ENCODE measurements at places on chromosomes 7 and 10.
A peak's percentile ranks its signal among the peaks of the same experiment; 100 is the strongest.

- DNase-seq: no peak
These were observed 15.2 kb downstream of the PROSER2 start for GRCh38 chr10:11838298-11838852.

DNA sequence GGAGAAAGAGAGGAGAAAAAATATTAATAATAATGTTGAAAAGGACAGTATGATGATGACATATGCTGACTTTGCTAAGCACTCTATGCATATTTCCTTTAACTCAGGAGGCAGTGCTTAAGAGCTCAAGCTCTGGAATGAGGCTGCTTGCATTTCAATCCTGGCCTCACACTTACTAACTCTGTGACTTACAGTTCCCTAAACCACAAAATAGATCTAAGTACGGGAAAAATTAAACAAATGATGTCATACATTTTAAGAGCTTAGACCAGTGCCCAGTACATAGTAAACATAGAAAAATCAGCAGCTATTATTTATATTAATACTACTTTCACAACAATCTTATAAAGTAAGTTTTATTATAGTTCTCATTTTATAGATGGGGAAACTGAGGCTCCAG is 61.3 kb downstream of the GFRA1 start:
- peak; percentile 59 for DNase-seq

GRCh38 chr10:52729271-52730104 is 43.1 kb downstream of the MBL2 start:
- peak; percentile 33 for DNase-seq

DNA sequence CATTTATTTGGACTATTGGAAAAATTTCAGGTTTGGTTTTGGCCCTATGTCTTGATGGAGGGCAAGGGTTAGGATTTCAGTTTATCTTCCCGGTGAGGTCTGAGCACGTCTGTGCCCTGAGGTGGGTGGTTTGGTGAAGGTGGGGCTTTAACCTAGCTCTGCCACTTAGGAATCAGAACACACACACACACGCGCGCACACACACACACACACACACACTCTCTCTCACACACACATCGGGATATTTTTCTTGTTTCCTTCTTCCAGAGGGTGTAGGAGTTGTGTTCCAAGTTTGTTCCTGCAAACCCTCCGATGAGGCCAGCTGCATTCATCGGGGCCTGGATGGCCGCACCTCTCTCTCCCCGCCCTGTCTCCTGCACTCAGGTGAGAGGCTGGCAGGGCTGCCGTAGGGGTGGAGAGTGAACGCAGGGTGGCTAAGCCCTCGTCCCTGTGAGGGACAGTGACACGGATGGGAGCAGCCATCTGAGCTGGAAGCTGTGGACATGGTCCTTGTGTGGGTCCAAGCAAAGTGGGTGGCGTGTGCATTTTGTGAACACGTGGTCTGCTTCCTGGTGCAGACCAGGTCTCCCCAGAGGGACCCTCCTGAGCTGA is 34.2 kb downstream of the CHST12 start:
- no peak for DNase-seq

DNA sequence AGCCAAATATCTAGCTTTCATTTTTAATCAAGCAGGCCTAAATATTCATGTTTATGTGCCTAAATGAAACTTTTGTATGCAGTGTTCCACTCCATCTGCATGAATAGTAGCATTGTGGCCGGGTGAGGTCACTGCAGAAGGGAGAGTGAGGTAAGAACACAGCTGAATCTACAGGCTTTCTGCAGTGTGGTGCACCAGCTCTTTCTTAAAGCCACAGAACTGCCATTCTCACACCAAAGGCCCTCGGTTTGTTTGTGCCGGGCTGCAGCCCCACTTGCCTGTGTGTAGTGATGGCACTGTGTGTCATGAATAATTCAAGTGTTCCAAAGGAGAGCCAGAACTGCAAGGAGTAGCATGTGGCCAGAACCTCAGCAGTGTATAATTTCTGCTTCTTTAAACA is 204.1 kb downstream of the TRIL start:
- DNase-seq: no peak

DNA sequence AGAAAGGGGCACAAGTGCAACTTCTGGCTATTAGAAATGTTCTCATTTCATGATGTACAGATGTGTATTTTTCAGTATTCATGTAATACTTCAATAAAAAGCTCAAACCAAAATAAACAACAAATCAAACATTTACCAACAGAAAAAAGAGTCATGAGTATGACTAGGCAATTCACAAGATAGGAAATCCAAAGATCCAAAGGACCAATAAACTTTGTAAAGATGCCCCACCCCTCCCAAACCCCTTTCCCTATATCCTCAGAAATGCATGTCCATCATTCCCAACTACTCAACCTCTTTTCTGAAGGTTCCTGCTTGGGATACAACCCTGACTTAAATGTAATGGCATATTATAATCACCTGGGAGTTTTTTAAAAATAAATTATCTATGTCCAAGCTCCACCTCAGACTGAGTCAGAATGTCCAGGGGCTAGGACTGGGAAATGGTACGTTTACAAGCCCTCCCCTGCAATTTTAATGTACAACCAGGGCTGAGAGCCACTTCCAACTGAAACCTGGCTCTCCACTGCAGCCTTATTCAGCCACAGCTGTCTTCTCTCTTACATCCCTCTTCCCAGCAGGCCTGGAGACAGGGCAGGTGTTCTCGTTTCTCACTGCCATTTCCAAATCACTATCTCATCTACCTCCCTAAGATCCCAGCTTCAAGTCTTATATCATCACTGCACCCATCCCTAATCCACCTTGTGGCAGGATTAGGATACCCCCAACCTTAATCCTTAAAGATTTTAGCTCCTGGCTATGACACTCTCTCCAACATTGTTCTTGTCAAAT is 36.5 kb downstream of the COA1 start:
- DNase-seq: peak; percentile 17

DNA sequence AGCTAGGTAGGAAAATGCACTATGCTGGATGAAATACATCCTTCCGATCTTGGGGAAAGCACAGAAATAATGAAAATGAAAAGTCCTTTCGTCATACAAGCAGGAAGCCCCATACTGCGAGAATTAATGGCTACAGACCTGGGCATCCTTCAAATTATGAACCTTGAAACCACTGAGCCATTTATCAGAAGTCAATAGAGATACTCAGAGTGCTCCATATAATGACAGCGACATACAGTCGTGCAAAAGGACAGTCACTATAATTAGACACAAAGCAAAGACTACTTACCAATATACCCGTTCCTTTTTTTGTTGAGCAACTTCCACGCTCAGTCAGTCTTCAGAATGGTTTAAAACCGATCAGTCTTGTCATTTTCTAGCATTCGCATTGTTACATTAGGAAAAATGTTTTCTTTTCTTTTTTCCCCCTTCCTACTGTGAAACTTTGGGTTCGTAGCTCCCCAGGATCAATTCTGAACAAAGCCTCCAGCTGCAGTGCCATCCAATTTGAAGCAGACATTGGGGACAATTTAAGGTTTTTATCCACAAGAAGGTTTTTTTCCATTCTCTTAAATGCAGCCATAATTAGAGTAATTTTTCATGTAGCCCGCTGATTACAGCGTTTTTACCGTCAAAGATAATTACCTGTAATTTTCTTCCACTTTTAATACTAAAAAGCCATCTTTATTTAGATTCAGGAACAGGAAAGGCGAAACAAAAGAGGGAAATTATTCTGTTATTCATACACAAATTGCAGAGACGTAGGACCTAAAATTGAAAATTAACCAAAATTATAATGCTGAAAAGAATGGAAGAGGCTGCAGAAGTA is 6.4 kb downstream of the DLX6 start:
- no peak for DNase-seq
